SIG-M5 (cell line): ENCODE measurements at places on chromosomes 5 and 9.

DNA sequence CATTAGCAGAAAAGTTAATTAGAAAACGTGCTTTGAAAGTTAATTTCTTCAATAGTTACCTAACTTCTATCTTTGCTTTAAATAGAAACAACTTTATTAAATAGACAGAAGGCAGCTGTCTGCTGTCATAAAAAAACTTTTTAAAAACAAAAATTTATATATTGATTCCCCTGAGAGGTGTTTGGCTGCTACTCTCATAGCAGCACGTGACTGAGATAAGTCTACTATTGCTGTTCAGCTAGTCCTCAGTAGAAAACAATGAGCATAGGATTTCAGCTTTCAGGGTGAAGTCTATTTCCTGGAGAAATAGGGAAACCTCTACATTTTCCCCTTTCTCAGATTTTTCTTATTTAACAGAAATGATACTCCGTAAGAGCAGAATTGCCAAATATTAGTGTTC, 135.0 kb upstream of the FBN2 start:
- DNase-seq: no peak

- no peak for DNase-seq
Observed at GRCh38 chr5:78638423-78638822, 10.1 kb downstream of the LHFPL2 start.

GRCh38 chr9:4490705-4491625, 697 bp downstream of the SLC1A1 start:
- DNase-seq: no peak

GRCh38 chr5:28896949-28897348, 1858.6 kb upstream of the CDH9 start:
- DNase-seq: no peak

- no peak for DNase-seq
Observed at GRCh38 chr5:62143268-62144229, 162.5 kb upstream of the KIF2A start.

GRCh38 chr5:177133096-177133852, at the start of gene NSD1:
Gene NSD1 (plus strand): TSS chr5:177133773. CDS start chr5:177135104, 1,331 bp downstream.
- no peak for DNase-seq

DNA sequence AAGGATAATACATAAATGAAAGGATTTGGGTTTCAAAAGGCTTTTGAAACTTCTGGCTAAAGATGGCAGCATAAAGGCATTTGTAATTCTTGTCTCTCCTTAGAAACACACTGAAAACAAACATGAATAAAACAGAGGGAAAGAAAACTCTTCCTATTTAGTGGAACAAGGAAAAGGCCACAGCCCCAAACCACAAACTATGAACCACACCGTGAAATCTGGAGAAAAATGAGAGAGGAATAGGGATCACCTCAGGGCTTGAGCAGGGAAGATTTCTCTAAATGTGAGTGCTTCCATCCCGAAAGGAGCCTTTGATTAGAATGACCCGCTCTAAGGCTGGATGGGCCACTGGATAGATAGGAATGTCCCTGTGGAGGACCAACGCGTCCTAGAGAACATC, 119.6 kb downstream of the SEC61B start:
- no peak for DNase-seq

DNA sequence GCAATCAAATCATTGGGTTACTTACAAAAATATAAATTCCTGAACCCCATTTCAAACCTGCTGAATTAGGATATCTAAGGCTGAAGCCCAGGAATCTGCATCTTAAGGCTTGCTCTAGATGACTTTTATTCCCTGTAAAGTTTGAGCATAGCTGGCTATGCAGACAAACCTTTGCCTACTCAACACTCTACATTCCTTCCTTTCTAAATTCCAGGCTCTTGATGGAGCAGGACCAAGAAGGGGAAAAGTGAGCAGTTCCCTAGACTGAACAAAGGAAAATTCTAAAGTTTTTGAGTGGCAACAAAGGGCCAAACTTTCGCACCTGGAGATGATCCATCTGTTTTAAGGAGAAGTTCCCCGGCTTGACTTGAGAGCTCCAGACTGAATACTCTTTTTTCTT, 9.8 kb upstream of the ADRA1B start:
- no peak for DNase-seq

GRCh38 chr9:78601957-78602565, 305.1 kb downstream of the PSAT1 start:
- DNase-seq: no peak

DNA sequence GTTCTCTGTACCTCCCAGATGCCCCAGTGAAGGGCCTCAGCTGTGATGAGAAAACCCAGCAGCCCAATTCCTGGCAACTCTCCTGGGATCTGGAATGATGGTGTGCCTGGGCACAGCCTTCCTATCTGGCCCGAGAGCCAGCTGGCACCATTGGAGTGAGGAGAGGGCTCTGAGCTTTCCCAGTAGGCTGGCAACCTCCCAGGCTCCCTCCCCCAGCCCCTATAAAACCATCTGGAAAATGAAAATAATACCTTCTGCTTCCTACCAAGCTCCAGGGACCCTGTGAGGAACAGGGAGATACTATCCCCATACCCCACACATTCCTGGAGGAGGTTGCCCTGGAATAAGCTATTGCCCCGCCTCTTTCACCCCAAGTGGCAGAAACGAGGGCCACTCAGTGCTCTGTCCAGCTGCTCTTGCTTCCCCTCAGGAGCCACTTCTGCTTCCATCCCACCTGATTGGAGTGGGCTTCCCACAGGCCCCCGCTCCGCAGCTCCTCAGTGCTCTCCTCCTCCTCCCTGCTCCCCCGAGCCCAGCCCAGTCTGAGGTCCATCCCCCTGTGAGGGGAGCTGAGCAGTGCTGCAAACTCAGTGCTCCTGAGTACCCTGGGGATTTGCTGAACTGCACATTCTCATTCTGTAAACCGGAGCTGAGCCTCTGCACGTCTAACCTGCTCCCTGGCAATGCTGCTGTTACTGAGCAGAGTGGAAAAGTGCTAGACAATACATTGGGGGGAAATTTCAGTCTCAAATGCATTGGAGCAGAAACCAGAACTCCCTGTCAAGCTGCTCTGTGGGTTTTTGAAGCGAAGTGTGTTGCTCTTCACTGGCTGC, 74.7 kb downstream of the THBS4 start:
- DNase-seq: no peak

GRCh38 chr5:79035237-79035636, 34.2 kb downstream of the DMGDH start:
- no peak for DNase-seq

DNA sequence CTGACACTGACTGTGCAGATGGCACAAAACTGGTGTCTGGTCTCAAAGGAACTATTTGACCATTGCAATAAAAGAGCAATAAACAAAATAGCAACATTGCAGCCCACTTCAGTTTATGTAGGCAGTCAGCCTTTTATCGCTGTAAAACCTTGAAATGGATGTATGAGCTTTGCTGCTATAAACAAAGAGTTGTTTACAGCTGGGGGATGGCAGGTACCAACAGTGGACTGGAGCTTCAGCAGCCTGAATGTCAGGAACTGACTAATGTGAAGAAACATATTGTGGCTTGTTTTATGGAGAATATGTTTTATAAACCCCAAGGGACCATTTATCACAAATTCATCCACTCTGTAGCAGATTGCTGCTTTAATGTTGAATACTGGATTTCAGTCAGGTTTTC, 78.0 kb downstream of the PTPRD start:
- DNase-seq: no peak

DNA sequence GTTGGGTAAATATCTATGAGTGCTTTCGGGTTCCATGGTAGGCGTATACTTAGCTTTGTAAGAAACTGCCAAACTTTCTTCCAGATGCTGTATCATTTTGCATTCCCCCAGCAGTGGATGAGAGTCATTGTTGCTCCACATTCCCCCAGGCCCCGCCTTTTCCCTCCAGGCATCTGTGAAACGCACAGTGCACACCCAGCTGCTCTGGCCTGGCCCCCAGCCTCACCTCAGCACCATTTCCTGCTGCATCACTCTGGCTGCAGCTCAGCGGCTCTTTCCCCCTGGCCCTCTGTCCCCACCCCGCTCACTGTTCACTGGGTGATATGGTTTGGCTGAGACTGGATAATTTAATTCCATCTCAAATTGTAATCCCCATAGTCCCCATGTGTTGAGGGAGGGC, 76.6 kb upstream of the SPTLC1 start:
- DNase-seq: no peak

DNA sequence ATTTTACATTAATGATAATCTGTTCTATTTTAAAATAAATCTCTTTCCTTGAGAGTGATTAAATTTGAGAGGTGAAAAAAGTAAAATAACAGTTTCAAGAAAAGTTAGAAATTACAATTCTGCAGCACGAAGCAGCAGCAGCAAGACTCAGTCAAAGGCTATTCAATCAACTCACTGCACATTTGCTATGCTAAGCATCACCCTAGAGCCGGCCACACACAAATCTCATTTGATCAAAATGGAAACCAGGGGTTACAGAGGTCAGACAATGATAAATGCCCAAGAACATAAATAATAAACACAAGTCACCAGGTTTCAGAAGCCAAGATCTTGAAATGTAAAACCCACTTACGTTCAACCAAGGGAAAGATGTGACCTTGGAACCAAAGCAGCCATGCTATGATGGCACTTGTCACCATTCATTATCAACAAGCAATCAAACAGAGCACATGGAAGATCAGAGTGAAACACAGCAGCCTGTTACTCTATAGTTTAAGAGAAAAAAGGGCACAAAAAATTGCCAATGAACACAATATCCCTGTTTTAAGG, 136.0 kb downstream of the EPB41L4A start:
- DNase-seq: no peak

DNA sequence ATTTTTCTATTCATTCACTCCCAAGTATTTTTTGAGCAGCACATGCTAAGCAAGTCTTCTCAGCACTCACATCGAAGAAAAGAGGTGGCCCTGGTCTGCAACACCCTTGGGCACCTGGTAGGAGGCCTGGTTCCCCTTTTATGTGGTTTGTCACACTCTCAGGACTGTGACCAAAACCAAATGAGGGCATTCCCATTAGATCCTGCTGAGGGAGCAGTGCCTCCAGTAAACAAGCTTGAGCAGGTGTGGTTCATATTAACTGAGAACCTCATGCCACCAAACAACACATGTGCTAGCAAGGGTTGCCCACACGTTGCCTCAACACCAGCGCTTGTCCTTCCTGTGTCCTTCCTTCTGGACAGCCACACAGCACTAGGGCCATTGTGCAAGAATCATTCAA, 26.9 kb upstream of the SYK start:
- DNase-seq: no peak

- DNase-seq: no peak
Observed at GRCh38 chr9:111630964-111631213, 245 bp upstream of the DNAJC25 start.

DNA sequence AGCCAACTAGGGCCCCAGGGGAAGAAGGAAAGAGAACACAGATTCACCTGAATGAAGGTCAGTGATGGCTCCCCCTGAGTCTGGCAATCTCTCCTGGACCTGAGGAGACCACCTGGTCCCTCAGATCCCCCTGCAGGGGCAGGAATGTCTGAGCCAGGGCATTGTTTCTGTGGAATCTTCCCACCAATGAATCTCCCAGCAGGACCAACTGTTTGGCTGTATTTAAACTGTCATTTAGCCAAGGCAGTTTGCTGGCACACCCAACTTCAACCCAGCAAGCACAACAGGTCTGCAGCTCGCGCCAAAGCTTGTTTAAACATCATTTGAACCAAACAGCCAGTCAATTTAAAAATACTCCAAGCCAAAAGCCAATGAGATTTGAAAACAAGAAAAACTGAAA, 92.6 kb downstream of the SH3TC2 start:
- no peak for DNase-seq

DNA sequence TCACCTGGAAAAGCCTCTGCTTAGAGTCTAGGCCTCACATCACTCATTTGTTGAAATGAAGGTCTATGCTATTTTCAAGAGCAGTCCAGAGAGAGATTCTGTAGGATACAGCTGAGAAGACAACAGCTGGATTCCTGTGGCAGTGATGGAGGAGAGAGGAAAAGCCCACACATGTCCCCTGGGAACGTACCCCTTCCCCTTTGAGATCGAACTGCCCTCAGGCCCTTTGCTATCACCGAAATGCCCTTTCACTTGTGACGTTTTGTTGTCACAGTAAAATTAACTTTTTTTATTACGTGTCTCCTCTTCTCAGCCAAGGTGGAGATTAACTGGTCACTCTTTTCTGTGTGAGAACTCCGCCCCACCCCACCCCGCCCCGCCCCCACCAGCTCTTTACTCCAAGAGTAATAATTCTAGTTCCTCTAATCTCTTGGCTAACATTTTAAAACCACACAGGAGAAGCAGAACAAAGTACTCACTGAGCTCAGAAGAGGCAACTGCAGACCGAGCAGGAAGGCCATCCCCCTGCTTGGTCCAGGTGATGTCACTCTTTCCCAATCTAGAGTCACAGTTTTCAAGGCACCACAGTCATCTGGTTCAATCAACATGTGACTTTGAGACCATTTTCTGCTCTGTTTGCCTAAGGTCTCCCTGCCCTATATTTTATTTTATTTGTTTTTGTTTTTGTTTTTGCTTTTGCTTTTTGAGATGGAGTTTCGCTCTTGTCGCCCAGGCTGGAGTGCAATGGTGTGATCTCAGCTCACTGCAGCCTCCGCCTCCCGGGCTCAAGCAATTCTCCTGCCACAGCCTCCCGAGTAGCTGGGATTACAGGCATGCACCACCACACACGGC, 105.6 kb downstream of the SUSD1 start:
- DNase-seq: peak; percentile 28

- DNase-seq: no peak
Observed at GRCh38 chr5:134845335-134845851, 375 bp upstream of the C5orf24 start.

- DNase-seq: no peak
Observed at GRCh38 chr9:114035221-114035844, 42.8 kb downstream of the AMBP start.

- no peak for DNase-seq
Observed at GRCh38 chr5:98535901-98536300, 237.6 kb upstream of the RGMB start.

- peak; percentile 64 for DNase-seq
Observed at GRCh38 chr5:135214897-135215616, 181.0 kb upstream of the PITX1 start.

DNA sequence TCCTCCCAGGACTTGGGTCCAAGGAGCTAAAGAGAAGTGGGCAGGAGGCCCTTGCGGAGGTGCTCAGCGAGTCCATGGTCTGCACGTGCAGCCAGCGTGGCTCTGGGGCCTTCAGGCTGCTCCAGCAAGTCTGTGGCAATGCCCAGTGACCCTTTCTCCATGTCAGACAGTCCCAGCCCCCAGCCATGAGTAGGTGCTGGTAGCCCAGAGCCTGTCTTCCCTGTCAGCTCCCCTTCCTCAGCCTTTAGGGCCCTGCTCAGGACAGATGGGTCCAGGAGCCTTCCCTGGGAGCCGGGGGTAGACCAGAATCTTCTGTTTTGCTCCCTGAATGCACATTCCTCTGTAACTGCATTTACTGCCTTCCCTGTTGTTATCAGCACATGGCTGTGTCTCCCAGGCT, 147.2 kb upstream of the IRX2 start:
- DNase-seq: no peak

GRCh38 chr9:120490888-120491595, 88.9 kb downstream of the CDK5RAP2 start:
- peak; percentile 78 for DNase-seq
